ENCODE measurements at places on chromosomes 7 and 10.
A peak's percentile ranks its signal among the peaks of the same experiment; 100 is the strongest.

GRCh38 chr7:76187272-76187671 lies 14.4 kb upstream of the SRRM3 start:
- no peak for DNase-seq

DNA sequence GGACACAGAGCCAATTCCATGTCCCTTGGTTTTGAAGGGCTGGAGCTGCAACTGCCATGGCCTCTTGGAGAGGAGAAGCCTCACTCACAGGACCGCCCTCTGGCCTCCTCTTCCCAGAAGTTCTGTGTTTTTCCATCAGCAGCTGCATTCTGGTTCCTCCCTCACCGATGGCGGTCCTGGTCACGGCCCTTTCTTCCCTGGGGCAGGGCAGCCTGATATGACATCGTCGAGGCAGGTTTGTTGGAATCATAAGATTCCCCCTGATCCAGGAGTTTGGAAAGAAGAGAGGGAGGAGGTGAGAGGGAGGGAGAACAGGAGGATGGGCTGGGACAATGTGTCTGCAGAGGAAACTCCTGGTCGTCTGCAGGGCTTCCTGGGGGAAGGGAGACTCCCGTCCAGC lies 82.7 kb upstream of the PDZD8 start:
- no peak for DNase-seq

DNA sequence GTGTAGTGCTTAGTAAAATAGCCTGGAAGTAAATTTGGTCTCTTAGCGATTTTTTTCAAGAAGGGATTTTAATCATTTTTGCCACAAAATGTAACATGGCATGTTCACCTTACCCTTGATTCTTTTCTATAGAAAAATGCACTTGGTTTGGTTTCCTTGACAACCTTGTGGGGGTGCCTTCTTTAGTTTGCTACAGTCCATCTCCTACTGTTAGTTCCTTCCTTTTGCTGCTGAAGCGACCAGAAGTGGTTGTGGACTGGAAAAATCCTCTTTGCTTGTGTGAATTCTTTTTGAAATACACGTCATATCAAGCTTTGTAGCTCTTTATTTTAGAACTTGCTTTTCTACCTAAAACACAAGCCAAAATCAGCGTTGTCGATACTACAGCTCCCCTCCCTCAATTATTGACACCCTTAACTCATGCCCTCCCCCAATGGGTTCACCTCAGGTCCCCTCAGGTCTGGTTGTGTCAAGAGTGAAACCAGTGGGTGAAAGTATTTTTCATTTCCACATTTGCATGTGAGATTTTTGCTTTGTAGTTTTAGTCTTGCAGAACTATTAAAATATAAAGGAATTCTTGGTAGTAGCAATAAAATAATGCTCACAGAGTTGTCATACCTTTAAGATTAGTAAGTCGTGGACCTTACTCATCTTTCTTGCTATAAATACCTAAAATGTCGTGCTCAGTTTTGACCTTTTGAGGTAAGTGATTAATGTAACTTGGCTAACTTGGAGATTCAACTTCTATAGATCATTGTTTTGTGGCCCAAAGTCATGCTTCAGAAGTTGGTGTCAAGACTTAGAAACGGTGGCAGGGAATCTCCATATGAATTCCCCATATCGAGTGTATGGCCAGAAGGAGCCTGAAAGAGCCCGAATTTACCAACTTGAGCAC lies 1.5 kb downstream of the ACTR3B start:
- no peak for DNase-seq

DNA sequence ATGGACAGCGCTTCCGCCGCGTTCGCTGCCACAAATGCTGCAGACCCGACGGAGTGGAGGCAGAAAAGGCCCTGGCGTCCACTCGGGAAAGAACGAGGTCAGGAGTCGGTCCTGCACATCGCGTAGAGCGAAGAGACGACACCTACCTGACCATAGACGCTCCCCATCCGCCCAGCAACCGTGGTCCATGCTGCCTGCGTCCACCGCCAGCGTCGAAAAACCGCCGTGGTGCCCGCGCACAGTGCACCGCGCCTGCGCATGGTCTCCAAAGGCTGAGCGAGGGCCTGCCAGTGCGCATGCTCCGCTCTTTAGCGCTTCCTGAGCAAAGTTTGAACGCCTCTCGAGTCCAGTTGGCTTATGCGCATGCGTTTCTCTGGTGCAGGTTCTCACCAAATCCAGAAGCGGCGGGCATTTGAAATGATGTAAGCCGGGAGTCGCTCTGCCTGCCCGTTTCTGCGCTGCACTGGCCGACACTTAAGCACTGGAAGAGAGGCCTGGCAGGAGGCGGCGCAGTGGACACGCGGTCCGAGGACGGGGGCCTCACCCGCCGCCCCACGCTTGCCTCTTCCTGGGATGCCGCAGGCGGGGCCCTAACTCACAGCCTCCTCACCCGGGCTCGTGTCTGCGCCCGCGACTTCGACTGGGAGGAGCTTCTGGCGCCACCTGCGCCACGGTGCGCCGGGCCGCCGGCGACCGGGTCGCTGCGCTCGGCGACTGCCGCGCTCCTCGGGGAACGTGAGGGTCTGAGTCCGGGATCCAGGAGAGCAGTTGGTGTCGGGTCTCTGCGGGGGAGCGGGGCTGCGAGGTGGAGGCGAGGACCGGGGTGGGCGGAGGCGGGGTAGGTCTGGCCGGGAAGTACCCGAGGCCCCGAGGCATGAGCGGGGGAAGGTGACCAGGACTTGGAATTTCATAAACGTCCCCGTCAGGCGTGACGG lies at the start of gene FAM24B:
Gene FAM24B, minus strand, starts transcription at position 243 of the 935 bp plus-strand sequence. CDS start 29,066 bp downstream, outside the sequence.
- DNase-seq = peak; percentile 89

GRCh38 chr10:122475591-122476332 lies 14.4 kb downstream of the HTRA1 start:
- DNase-seq = no peak

- DNase-seq = no peak
These were observed 38.4 kb upstream of the C10orf120 start for GRCh38 chr10:122738031-122738430.

Measured in amygdala (tissue), 56 donors.